NCI-H1694 (cell line): ENCODE measurements at places on chromosomes 2 and 18.
A peak's percentile ranks its signal among the peaks of the same experiment; 100 is the strongest.

- DNase-seq = no peak
Observed at GRCh38 chr2:241764275-241765241, 12.1 kb upstream of the GAL3ST2 start.

DNA sequence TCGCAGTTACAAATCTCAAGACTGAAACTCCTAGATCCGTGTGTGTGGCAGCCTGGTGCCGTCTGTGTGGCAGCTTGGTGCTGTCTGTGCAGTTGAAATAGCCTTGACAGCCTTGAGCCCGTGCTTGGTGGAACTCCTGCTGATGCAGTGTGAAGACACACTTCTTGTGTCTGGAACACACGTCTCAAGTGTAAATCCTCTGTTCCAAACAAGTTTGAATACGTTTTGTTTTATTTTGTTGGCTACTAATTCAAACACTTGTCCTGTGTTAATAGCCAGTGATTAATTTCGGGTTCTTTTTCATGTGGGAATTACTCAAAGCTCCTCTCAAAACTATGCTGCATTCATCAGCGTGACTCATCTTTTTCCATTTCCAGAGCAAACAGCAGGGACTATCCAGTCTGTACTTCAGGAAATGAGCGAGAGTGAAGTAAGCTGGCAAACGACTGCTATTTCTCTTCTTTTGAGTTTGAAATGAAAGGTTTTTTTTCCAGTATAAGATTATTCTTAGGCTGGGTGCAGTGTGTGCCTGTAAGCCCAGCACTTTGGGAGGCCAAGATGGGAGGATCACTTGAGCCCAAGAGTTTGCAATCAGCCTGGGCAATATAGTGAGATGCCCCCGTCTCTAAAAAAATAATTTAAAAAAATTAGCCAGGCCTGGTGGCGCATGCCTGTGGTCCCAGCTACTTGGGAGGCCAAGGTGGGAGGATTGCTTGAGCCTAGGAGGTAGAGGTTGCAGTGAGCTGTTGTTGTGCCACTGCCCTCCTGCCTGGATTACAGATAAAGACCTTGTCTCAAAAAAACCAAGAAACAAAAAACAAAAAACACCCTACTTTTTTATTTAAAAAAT lies 152.9 kb downstream of the SPP2 start:
- no peak for DNase-seq

DNA sequence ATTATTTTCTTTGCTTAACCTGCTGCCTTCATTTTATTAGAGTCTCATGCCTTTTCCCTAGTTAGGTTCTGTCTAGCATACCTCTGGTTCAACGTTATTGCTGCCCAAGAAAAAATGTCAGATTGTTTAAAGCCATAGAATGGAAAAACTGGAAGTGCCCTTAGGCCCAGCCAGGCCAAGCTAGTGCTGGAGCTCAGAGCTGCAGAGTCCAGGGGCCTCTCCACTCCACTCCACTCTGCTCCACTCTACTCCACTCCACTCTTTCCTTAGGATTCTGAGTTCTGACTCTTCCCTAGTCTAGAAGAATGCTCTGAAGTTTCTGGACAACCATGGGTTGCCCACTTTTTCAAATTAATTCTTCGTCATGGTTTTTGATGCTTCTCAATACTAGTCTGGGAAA lies 155.6 kb downstream of the SETBP1 start:
- no peak for DNase-seq

- DNase-seq = no peak
Observed at GRCh38 chr2:174945601-174946260, 59.5 kb downstream of the CHN1 start.

GRCh38 chr2:121247971-121248370 lies 37.0 kb downstream of the TFCP2L1 start:
- no peak for DNase-seq

- DNase-seq = no peak
Observed at GRCh38 chr2:212228743-212229171, 309.8 kb downstream of the ERBB4 start.

- DNase-seq = no peak
Observed at GRCh38 chr2:105841551-105841950, 96.8 kb downstream of the NCK2 start.

- no peak for DNase-seq
Observed at GRCh38 chr18:57150828-57151227, 3.9 kb downstream of the BOD1L2 start.

DNA sequence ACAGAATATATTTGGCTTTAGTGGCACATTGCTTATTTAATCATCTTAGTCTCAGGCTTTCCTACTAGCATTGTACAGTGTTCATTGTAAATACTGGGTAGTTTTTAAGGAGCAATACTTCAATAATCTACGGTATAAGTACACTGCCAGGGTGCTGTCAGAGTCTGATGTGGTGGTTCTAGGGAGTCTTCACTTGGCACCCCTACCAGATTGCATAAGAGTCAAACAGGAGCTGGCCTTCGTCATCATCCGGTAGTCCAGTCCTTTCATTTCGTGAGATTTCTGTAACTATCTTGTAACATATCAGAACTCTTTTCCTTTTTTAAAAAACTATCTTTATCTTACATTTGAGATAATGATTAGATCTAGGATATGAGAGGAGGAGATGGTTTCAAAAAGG lies 91.1 kb downstream of the ZNF532 start:
- no peak for DNase-seq

DNA sequence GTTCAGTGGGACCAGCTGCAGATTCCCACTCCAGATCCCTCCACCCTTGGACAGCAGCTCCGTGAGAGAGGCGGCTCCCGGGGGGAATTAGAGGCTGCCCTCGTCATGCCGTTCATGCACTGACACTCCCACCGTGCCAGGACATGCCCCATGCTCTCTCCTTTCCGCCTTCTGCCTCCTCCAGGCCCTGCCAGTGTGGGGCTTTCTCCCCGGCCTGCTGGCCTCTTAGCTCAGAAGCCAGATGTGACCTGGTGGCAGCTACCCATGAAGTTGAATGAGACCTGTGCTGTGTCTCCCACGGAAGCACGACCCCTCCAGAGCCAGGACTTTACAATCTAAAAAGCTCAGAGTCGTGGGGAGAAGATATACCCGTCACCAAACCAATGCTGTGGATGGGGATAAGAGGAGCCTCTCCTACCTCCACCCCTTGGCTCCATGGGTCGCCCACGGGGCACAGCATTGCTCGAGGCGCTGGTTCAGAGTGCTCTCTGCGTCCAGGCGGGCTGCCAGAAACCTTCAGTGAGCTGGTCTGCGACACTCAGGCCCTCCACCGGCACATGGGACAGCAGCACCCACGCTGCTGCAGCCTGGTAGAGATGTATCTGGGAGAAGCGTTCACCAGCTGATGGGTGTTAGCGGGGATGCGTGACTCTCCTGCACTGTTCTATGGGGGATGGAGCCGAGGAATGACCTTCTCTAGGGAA lies 111.0 kb upstream of the GPC1 start:
- peak; percentile 23 for DNase-seq

GRCh38 chr2:238601433-238602222 lies 174.9 kb downstream of the ASB1 start:
- no peak for DNase-seq

DNA sequence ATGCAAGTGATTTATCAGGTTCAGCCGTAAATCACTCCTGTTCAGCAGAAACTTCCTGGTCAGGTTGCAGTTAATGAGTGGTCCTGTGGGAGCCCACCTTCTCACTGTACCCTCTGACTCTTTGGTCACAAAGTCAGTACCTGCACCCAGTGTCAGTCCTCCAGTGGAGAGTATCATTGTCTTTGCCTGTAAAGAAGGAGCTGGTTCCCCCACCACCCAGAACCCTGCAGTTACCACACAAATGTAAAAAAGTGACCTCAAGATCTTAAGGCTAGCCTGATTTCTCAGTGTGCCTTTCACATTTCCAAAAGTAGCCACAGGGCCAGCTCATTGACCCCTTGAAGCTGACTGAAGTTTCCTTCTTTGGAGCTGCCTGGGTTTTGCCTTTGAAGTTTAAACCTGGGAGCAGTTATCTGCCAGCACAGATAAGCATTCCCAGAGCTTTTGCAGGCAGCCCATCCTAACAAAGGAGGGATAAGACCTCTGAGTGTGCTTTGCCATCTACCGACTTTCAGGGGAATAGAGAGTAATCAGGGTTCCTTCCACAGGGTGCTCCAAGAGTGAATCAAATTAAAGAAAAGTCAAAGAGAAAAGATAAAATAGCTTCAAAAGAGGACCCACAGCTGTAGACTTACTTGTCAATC lies 725.2 kb downstream of the CPS1 start:
- DNase-seq = no peak

GRCh38 chr2:152573168-152573567 lies 144.1 kb downstream of the PRPF40A start:
- DNase-seq = no peak

GRCh38 chr2:143160732-143161707 lies 31.8 kb downstream of the ARHGAP15 start:
- DNase-seq = peak; percentile 59

DNA sequence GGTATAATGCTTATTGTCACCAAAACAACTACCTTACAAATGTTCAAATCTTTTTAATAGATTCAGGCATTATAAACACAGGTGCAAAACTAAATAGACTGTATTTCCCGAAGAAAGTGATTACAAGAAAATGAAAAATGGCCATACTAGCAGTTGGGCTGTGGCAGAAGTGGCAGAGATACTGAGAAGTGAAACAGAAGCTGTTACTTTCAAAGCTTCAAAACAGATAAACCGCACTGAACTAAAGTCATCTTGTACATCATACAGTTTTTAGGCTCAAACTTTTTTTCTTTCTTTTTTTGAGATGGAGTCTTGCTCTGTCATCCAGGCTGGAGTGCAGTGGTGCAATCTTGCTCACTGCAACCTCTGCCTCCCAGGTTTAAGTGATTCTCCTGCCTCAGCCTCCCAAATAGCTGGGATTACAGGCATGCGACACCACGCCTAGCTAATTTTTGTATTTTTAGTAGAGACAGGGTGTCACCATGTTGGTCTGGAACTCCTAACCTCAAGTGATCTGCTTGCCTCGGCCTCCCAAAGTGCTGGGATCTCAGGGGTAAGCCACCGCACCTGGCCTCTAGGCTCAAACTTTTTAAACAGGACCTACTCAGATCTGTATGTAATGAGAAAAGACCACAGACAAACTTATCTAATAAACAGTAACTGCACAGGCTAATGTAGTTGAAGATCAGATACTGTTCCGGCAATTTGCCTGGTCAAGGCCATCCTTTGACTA lies 77.9 kb upstream of the SATB2 start:
- DNase-seq = no peak

DNA sequence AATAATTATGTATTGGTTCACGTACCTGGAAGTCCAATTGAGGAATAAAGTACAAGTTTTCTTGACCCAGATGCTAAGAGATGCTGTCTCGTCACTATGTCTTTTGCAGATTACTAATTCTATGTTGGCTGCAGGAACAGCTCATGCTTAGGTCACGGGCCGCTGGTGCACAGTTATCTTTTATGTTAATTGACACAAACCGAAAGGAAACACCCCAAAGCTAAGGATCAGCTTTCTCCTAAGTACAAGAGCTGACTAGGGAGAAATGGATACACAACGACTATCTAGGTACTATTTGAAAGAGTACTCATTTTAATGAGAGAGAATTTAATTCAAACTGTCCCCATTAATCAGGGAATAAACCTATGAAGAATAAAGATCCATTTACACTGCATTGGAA lies 217.7 kb upstream of the SLC35G4 start:
- no peak for DNase-seq

DNA sequence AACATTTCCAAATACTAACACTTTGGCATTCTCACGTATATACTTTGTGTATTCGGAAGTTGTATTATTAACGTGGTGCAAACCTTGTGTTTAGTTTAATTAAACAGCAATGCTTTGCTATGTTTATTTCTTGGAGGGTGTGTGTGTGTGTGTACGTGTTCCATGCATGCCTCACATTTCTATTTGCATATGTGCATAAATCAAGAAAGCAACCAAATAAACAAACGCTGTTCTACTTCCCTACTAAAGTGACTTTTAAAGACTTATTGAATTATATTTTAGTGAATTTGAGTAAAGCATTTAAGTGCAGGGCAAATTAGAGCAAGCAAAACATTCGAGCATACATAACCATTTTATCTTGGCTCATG lies 54.2 kb upstream of the ZNF396 start:
- no peak for DNase-seq

GRCh38 chr18:45566025-45566740 lies 49.1 kb upstream of the SLC14A2 start:
- no peak for DNase-seq

GRCh38 chr2:219592736-219593135 lies 4.9 kb upstream of the STK11IP start:
- no peak for DNase-seq

GRCh38 chr18:78145096-78145495 lies 834.5 kb upstream of the SALL3 start:
- no peak for DNase-seq

DNA sequence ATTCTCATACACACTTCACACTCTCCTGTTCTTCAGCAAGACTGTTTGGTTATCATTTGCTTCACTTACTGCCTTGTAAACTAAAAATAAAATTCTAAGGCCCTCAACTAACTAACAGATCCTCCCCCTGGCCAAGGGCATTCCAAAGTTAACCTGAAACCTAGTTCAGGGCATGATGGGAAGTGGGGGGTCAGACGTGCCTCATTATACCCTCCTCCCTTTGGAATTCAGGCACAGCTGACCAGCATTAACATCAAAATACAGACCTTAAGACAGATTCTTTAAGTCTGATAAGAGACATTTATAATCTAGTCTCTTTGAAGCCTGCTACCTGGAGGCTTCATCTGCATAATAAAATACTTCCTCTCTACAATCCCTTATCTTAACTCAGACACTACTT lies 221.0 kb downstream of the NOL4 start:
- DNase-seq = no peak

- no peak for DNase-seq
Observed at GRCh38 chr2:128689971-128690370, 371.3 kb upstream of the HS6ST1 start.

- DNase-seq = no peak
Observed at GRCh38 chr2:54924121-54924520, 126.1 kb downstream of the RTN4 start.

- DNase-seq = no peak
Observed at GRCh38 chr2:179438654-179439053, 174.0 kb upstream of the SESTD1 start.

GRCh38 chr18:28574175-28574574 lies 397.2 kb upstream of the CDH2 start:
- no peak for DNase-seq

GRCh38 chr2:3974765-3975164 lies 271.4 kb downstream of the DCDC2C start:
- DNase-seq = no peak

DNA sequence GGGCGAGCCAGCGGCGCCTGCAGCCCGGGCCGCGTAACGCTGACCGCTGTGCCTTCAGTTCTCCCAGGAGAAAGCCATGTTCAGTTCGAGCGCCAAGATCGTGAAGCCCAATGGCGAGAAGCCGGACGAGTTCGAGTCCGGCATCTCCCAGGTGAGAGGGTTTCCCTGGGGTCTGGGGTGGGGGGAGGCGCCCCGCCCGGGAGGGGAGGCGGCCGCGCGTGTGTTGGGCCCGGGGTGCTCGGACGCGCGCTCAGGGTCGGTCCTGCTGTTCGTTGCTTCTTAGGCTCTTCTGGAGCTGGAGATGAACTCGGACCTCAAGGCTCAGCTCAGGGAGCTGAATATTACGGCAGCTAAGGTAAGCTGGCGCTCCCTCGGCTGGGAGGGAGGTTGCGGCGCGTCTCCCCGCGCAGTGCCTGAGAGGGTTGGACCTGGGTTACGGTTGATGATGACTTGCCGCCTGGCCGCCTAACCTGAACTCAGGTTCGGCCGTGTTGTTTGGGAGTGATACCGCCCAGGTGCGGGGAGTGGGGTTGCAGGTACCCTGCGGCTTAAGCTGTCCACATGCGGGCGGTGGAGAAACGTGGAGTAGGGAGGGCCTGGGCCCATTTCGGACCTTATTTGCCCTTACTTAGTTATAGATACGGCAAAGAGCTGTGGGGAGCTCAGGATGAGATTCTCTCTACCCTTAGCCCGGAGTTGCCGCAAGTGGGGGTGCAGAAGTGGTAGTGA lies 638 bp downstream of the RPS7 start:
- DNase-seq = no peak

- DNase-seq = peak; percentile 84
Observed at GRCh38 chr2:9720352-9721093, 89.7 kb upstream of the YWHAQ start.
